ENCODE measurements at places on chromosomes 13 and 19. TPM values are rescaled to one million over a fixed set of nuclear protein-coding genes. Genes with fewer than 3 reads are reported as not detected.

The ANGPTL8 gene
- total RNA-seq = not detected

The SPACA4 gene
- not detected for total RNA-seq

The KLK7 gene
- total RNA-seq = not detected

The CILP2 gene
- not detected for total RNA-seq

The BCL2L12 gene
- total RNA-seq = 33.2 TPM

The DAND5 gene
- 0.07 TPM for total RNA-seq

The KLK6 gene
- total RNA-seq = not detected

The MBD3L4 gene
- not detected for total RNA-seq

The LGALS7 gene
- not detected for total RNA-seq

The PHF11 gene
- 43.4 TPM for total RNA-seq

The CEBPA gene
- not detected for total RNA-seq

The IRGC gene
- total RNA-seq = not detected

The CACNG7 gene
- not detected for total RNA-seq

The LRFN3 gene
- total RNA-seq = 4.5 TPM

The SIGLEC11 gene
- total RNA-seq = 0.25 TPM

The ERICH4 gene
- not detected for total RNA-seq

The C1QTNF9B gene
- total RNA-seq = not detected

The WDR62 gene
- 9.1 TPM for total RNA-seq

Data from mammary microvascular endothelial cell (primary cell).